ENCODE measurements at places on chromosomes 11 and 22. TPM values are rescaled to one million over a fixed set of nuclear protein-coding genes. Genes with fewer than 3 reads are reported as not detected.

- H3K27ac ChIP-seq: peak overlapping the region; percentile 69
- peaks cover 19% of the 10 kb centered on the region for H3K4me1 ChIP-seq
- no peaks in the 10 kb centered on the region for H3K36me3 ChIP-seq
- no peak for DNase-seq
- H3K4me3 ChIP-seq: no peak overlapping the region
- no peaks in the 10 kb centered on the region for H3K27me3 ChIP-seq
These were observed 62.9 kb upstream of the CARD18 start for GRCh38 chr11:105202422-105202821.

GRCh38 chr22:17831501-17832251, 57.4 kb upstream of the BID start:
- H3K27ac ChIP-seq: no peak overlapping the region
- no peaks in the 10 kb centered on the region for H3K27me3 ChIP-seq
- no peak overlapping the region for H3K4me3 ChIP-seq
- peaks cover 7% of the 10 kb centered on the region for H3K36me3 ChIP-seq

DNA sequence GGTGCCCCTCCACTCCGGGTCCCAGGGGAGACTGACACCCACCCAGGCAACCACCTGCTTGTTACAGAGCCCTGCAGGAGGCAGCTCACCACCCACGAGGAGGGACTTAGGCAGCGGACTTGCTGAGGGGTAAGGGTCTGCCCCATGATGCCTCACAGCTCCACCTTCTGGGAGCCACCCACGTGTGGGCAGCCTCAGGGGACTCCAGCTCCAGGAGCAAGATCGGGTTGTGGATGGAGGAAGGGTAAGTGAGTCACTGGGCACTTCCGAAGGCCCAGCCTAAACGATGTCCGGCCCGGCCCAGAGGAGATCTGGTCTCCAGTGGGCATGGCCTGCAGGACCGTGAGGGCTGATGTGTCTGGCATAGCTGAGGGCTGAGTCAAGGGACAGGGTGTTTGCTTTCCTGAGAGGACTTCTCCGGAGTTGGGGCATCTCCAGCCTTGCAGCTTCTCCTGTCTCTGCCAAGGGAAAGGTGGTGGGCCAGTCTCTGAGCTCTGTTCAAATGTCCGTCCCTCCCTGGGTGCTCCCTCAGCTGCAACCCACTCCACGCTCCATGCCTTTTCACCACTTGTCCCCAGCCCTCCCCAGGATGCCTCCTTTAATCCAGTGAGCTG, 32.3 kb upstream of the P2RY2 start:
- no peak overlapping the region for H3K27ac ChIP-seq
- H3K36me3 ChIP-seq: no peaks in the 10 kb centered on the region
- H3K27me3 ChIP-seq: peaks cover 25% of the 10 kb centered on the region

The RHOD gene
- total RNA-seq: 0.20 TPM

The CFAP300 gene
- not detected for total RNA-seq

All from activated CD4-positive, alpha-beta memory T cell treated with anti-CD3 and anti-CD28 coated beads, Interleukin-2, amount 10 ng/mL, durations not matched to agents 7 days and 5 days (primary cell).